ENCODE measurements at places on chromosomes 16 and 17.
A peak's percentile ranks its signal among the peaks of the same experiment; 100 is the strongest.

DNA sequence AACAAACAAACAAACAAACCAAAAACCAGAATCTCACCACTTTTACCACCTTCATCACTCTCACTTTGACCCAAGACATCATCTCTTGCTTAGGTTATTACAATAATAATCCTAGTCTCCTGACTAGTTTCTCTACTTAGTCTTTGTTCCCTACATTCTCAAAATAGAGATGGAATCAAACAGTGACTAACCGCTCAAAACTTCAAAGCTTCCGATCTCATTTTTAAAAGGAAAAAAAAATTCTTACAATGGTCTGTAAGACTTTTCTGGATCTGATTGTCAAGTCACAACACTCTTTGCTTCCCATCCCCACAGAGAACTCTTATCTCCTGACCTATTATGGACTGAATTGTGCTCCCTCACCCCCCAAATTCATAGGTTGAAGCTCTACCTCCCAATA lies 60.9 kb downstream of the SPAG9 start:
- no peak for DNase-seq

DNA sequence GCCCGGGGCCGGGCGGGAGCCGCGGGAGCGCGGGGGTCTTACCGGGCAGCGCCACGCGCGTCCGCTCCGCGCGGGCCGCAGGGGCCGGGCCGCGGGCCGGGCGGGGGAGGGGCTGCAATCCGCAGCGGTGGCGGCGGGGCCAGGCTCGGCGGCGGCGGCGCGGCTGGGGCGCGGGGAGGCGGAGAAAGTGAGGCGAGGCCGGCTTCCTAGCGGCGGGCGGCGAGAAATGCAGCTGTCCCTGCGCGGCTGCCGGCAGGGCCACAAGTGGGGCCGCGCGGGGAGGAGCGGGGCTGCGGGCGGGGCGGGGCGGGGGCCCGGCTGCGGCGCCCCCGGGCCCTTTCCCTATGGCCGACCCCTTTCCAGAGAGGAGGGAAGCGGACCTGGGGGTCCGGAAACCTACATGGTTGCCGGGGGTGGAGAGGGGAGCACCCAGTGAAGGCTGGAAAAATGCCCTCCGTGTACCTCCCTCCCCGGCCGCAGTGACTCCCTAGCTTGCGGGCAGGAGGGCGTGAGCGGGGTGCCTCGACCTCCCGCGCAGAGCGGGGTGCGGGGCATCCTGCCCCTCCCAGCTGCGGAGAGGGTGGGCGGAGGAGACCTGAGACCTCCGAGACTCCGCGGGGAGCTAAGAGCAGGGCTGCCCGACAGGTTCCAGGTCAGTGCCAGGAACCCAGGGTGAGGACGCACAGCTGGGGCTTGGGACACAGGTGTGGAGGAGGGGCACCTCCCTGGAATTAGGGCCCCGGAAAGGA lies at the start of gene CUEDC1:
TSS of gene CUEDC1 (minus strand) at position 230 of the 749 bp plus-strand sequence. CDS start 69,848 bp downstream, outside the sequence.
- DNase-seq = peak; percentile 56

DNA sequence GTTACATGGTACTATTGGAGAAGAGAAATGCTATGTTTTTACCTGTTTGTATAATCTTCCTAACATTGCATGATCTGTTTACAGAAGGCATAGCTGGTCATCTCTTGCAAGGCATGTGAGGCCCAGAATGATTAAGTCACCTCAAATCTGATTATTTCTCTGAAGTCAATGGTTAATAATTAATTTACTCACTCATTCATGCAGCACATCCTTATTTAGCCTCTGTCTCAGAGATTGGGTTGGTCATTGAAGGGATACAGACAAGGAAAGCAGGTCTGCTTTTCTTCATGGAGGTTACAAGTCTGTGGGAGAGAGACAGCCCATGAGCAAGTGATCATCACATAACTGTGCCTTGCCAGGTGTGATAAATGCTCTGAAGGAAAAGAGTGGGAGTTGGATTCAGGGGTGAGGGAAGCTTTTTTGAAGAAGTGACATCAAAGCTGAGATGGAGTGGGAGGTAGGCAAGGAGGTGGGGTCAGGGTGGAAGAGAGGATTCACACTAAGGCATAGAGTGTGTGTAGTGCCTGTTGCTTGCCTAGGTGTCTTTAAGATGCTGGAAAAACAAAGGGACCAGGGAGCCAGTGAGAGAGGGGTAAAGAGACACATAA lies 16.3 kb upstream of the RBFOX1 start:
- no peak for DNase-seq

DNA sequence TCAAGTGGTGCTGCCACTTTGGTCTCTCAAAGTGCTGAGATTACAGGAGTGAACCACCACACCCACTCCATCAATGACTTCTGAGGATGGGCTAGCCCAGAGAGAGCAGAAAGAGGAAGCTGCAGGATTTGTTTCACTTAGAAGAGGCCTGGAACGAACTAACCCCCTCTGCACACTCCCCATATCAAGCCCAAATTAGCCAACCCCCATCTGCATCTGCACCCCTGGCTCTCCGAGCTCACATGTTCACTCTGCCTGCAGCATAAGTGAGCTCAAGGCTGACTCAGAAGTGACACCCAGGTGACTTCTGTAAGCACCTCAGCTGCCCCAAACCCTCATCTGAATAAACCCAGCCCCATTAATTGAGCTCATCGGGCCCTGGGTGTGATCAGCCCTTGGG lies 4.8 kb downstream of the SCNN1G start:
- no peak for DNase-seq

- DNase-seq = no peak
Measured at GRCh38 chr16:75225678-75226515, 7.1 kb downstream of the CTRB1 start.

GRCh38 chr17:32266389-32267301 lies 1.0 kb downstream of the RHBDL3 start:
- DNase-seq = no peak

GRCh38 chr16:69107316-69107962 lies 2.0 kb downstream of the HAS3 start:
- no peak for DNase-seq

DNA sequence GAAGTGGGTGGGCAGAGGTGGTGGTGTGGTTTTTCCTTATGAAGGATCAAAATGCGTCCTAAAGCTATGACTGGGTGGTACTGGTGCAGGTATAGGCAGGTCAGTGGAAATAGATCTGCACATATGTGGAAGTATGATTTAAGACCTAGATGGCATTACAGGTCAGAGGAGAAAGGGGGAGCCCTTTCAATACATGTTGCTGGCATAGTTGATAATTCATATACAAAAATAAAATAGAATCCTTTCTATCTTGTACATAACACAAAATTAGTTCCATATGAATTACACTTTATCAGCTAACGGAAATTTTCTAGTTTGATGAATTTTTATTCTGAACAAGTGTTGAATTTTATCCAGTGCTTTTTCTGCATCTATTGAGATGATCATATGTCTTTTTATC lies 20.8 kb upstream of the PIK3R5 start:
- DNase-seq = no peak

DNA sequence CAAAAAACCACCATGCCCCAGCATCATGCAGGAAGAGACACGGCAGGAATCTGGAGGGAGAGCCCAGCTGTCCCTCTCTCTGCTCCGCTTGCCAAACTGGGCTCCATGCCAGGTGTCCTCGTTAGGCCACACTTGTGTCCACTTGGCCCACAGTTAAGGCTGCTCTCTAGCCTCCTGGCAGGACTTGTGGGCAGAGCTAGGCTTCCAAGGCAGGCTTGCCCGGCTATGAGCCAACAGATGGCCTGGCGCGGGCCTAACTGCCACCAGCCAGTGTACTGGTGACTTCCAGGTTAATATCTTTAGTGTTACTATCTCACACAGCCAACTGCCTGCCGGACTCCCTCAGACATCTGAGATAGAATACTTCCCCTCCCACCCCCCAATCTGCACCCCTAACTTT lies 10.6 kb downstream of the ATP6V0D1 start:
- DNase-seq = no peak

DNA sequence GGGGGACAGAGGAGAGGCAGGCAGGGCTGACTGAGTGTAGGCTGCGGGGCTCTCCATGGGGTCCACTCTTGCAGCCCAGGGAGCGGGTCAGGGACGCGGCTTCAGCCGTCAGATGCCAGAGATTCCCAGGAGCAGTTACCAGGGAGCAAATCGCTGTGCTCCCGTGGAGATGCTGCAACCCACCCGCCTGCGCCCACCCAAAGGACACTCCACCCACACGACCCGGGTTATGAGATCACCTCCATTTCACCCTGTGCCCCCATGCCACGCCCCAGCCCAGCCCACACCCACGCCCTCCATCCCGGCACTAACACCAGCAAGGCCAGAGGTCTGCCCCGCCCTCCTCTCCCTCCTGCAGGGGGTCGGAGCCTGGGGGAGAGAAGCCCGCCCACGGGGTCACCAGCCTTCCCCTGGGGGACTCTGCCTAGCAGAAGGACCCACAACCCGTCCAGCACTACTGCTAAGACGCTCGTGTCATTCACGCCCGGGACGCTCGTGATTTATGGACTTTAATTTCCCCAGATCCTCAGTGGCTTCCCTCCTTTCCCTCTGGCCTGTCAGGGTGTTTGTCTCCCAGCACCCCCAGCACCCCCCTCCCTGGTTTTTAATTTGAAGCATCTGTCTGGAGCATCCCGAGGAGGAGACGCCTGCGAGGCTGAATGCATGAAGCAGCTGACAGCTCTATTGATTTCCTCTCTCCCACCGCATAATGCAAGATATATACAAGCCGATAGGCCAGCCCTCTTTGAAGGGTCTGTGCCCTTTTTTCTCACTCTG lies 6.7 kb upstream of the RPL38 start:
- DNase-seq = no peak

DNA sequence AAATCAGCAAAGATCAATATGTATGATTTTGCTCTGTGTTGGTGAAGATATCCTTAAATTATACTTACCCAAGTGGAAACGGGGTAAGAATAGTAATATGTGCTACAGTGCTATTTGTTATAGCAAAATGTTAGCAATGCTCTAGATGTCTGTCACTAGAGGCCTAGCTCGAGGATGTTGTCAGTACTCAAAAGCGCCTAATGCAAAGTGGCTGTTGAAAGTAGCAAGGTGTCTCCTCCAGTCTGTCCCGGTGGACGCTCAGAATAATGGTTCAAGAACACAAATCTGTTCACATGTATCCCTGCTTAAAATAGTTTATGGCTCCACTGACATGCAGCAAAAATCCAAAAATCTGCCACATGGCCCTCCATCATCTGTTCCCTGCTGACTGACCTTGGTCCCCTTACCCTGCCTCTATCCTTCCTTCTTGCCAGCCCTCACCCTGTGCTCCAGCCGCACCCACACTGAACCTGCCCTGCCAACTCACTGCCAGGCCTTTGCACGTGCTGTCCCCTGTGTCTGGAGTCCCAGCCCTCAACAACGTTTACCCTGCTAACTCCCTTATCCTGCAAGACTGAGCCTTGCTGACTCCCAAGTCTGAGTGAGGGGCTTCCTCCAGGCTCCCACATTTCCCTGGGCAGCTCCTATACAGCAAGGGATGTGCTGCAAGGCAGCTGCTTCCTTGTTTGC lies 9.6 kb upstream of the RNF112 start:
- DNase-seq = no peak

GRCh38 chr17:66775881-66776400 lies 59.0 kb upstream of the CACNG5 start:
- no peak for DNase-seq

GRCh38 chr17:49292901-49293300 lies 62.3 kb upstream of the PHOSPHO1 start:
- peak; percentile 34 for DNase-seq

DNA sequence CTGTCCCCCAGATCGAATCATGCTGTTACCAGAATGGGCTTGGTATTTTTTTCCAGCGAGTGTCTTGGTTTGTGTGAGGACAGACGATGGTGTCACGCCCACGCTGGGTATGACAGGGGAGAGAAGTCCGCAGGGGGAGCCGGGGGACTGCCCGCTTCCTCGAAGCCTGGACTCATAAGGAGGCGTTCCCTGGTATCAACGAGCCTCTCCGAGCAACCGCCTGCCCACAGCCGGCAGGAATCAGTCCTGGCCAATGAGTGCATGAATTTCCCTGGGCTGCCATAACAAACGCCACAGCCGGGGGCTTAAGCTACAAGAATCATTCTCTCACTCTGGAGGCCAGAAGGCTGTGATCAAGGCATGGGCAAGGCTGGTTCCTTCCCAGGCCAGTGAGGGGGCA lies 26.1 kb upstream of the JPH3 start:
- DNase-seq = no peak

DNA sequence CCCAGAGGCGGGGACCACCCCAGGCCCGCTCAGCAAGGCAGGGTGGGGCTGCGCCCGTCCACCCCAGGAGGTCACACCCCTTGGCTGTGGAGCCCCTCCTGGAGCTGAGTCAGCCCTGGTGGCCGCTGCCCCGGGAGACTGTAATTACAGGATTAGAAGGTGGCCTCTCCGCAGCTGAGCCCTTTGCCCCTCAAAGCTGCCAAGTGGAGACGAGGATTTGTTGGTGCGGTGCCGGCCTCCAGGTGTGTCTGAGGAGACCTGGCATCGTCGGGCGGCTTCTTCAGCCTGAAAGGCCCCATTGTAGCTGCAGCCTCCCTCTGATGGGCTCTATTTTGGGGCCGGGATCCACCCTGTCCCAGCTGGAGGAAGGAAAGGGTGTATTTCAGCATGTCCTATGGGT lies 22.7 kb upstream of the SPNS2 start:
- DNase-seq = no peak

- DNase-seq = no peak
Measured at GRCh38 chr17:49219987-49220386, 9.5 kb downstream of the ABI3 start.

DNA sequence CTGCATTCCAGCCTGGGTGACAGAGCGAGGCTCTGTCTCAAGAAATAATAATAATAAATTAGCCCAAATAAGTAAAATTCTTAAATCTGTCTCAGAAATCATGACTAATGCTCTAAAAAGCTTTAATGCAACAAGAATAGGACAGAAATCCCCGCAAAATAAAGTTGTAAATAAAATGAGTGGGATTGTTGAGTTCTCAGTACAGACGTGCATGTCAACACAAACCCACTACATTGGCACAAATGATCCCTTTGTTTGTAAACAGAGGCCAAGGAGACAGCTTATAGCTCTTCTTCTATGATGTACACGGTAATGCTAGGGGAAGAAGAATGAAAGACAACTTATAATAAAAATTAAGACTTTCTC lies 6.0 kb downstream of the STAT5B start:
- no peak for DNase-seq

GRCh38 chr17:66493283-66494019 lies 191.0 kb downstream of the PRKCA start:
- DNase-seq = peak; percentile 77

Measured in COLO829 (cell line).